Endodermal cell (in vitro differentiated cells): ENCODE measurements at places on chromosomes 1 and 21.

- DNase-seq, result peak; percentile 60
Observed at GRCh38 chr1:114353262-114353661, 157.7 kb downstream of the TRIM33 start.

GRCh38 chr1:153403421-153404085, 12.7 kb upstream of the S100A8 start:
- peak; percentile 5 for DNase-seq

DNA sequence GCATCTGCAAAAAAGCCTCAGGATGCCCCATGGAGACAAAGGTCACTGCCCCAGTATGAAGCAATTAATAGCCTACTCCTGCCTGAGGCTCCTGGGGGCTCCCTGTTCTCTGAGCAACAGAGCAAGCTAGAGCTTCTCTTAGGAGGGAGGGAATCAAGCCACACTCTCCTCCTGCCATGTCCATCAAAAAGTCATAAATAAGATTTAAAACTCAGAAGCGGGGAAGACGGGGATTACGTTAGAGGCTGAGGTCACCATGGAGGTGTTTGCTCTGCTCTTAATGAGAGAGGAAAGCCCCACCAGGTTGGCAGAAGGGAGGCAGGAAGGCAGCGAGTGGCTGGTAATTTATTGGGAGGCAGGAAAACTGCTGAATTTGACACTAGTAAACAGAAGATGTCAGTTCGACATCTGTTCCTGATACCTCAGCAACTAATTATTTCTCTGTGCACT, 98.4 kb upstream of the TNR start:
- no peak for DNase-seq

GRCh38 chr1:8133657-8134430, 107.7 kb upstream of the ERRFI1 start:
- DNase-seq, result no peak

- no peak for DNase-seq
Observed at GRCh38 chr1:205933671-205934618, 9.3 kb downstream of the SLC26A9 start.

GRCh38 chr1:102120910-102121309, 124.2 kb upstream of the OLFM3 start:
- no peak for DNase-seq

- no peak for DNase-seq
Observed at GRCh38 chr1:54608566-54609230, 14.6 kb downstream of the FAM151A start.

DNA sequence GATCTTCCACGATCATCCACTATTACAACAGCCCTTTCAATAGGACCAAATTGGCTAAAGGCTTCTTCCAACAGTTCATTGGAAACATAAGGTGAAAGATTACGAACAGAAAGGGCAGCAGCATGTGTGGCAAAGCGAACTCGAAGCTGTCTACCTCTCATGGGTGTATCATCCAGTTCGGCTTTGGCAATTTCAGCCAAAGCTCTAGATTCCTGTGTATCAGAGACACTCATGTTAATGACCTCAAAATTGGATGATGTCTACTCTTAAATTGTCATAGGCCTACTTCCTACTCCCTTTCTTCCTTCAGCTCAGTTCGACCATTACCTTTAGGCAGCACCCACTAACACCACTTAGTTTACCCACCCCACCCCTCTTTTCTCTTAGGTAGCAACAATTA, 2.2 kb downstream of the SFPQ start:
- no peak for DNase-seq

DNA sequence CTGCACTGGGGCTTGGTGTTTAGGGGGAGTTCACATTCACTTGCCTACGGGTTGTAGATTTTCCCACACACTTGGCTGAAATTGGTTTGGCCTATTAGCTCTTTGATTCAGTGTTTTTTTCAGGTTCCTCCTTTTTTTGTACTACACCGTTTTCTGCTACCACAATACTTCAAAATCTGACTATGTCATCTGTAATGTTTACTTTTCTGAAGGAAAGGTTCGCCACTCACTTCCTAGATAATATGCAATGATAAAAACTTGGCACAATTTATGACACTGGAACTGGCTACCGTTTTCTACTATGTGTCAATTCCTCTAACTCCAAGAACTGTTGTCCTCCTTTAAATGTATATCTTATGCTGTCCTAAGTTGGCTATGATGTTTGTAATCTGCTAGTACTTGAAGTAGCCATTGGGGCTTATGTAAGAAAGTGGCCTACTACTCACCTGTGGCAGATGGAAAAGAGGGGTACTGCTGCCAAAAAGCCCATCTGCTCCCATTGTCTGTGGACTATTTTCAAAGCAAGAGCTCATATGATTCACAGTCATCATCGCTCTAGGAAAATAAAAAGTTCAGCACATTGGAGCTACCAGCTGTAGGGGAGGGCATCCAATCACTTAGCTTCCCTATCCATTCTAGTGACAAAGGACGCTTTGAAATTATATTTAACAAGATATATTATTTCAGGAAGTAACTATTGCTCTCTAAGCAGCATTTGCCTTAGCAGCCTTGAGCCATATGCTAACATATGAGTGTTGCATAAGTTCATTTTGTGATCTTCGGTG, 42.4 kb upstream of the BACH1 start:
- DNase-seq, result no peak

DNA sequence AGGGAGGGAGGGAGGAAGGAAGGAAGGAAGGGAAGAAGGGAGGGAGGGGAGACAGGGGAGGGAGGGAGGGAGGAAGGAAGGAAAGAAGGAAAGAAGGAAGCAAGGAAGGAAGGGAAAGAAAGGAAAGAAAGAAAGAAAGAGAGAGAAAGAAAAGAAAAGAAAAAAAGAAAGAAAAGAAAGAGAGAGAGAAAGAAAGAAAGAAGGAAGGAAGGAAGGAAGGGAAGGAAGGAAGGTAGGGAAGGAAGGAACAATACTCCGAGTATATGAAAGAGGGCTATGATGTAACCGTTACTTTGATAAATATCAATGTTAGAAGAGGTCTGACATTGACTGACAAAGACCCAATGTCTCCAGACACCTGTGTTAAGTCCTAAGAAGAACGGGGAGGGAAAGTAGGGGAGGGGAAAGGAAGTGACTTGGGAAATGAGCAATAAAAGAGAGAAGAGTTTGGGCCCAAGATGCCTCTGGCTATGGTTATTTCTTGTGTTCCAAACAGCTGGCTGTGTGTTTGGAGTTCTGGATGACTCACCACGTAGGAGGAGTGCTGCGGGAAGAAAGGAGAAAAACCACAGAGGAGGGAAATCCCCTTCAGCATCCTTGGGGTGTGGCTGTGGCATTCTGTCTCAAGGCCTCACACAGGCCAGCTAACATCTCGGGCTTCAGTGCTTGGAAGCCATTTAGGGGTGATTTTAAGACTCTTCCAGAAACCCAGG, 37.0 kb upstream of the RXRG start:
- DNase-seq, result no peak

DNA sequence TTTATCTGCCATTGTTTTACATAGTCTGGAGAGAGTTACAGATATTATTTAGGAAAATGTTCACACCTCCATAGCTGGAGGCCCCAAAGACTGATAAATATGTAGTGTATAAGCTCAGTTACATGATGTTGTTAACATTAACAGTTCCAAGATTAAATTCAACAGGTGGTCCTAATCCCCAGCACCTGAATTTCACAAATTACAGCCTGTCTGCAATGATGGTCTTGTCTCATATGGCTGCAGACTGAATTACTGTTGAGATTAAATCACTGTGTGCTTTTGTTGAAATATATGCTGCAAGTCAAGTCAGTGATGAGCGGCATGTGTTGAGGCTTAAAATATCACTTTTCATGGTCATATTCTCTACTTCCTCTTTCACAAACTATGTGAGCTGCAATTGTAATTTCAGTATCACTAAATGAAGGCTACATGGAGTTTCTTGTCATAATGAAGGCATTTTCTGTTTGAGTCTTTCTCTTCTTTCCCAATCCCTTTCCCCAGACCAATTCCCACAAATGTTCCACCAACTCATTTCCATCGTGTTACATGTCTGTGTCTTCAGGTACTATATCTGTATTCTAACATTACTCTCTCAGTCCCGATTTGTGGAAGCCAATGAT, 4.2 kb downstream of the ST6GALNAC5 start:
- DNase-seq, result no peak

GRCh38 chr1:205670611-205671430, 9.5 kb downstream of the SLC45A3 start:
- peak; percentile 90 for DNase-seq

DNA sequence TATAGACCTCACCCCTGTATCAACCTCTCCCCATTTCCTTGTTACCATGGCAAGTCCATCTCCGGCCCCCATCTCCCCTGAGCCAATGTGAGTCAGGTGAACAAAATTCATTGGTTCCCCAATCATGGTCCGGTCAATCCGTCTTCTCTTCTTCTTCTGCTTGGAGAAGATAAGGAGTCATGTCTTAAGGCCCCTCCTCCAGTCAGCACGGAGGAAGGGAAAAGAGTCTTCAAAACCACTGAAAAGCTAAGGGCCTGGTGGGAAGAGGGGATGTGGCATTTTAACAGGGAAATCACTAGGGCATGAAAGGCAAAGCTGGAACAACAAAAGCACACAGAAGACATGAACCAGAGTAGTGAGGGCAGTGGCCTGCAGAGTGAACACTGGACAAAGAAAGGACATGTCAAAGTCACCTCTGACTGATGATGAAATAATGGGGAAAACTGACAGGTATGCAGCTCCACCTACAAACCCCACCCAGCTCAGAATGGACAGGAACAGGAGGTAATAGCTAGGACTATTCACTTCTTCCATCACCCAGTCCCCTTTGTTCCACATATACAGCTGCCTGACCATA, 4.4 kb downstream of the CDC42SE1 start:
- no peak for DNase-seq

DNA sequence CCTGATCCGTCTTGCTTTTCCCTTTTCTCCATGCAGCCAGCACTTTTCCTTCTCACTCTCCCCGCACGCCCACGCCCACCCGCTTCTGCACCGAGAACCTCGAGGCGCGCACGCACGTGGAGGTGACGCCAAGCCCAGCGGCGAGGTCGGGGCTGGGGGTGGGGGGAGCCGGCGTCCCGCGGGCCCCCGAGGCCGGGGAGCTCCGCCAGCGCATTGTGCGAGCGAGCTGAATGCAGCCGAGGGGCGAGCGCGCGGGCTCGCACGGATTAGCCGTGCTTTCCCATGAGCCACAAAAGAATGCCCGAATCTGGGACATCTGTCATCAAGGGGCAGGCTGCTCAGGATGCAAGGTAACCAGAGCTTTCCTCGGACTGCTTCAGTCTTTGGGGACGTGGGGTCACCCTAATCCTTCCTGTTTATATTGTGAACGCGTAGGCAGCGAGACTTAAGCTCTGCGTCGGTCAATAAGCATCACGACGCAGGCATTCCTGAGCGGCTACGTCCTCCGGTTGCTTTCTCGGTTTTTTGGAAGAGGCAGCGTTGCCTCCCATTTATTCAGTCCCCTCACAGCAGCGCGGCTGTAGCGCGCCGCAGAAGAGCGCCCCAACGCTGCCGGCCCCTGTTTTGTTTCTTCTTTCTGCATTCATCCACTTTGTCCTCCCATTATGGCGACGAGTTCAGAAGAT, 67.3 kb upstream of the AKT3 start:
- DNase-seq, result peak; percentile 86

DNA sequence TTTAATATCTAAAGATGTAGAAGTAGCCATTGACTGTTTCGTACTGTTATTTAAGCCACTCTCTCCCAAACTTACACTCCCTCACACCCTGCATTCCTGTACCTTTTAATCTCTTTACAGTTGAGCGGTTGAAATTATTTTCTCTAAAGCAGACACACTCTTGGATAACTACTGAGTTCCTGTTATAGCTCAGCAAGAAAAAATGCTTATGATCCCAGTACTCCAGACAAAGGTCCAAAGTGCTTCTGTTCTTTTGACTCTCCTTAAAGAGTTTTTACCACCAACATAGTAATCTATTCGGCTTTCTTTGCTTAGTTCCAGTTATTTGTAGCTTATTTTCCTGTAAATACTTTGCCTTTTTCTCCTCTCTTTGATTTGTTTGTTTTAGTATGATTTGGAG, 100.1 kb downstream of the ATF6 start:
- no peak for DNase-seq

DNA sequence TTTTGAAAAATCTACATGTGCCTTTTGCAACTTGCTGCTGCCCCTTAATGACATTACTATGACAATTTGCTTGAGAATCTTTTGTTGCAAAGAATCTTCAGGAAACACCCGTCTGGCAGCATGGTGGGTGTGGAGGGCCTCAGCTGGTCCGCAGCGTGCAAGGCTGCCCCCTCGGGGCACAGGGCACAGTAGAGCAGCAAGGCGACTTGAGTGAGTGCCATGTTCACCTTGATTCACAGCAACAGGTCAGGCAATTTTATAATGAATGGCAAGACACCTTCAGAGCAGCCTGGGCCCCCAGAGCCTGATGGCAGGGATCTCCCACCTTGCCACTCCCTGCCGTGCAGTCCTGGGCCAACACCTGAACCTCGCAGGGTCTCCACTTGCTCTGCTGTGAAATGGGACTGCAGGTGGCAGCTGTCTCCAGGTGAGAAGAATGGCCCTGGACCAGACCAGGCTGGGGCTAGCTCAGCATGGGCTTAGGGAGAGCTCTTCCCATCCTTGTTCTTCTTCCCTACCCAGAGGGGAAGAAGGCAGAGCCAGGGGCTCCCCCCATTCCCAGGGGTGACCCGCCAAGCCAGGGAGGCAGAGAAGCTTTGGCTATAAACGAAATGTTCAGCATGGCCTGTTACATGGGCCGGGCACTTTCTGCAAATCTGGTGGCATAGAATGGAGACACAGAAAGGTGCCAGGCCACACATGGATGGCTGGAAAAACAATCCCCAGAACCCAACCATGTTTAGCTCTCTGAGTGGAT, 34.5 kb upstream of the ACTRT2 start:
- no peak for DNase-seq
